ENCODE measurements at places on chromosomes 6 and 20.
A peak's percentile ranks its signal among the peaks of the same experiment; 100 is the strongest.

DNA sequence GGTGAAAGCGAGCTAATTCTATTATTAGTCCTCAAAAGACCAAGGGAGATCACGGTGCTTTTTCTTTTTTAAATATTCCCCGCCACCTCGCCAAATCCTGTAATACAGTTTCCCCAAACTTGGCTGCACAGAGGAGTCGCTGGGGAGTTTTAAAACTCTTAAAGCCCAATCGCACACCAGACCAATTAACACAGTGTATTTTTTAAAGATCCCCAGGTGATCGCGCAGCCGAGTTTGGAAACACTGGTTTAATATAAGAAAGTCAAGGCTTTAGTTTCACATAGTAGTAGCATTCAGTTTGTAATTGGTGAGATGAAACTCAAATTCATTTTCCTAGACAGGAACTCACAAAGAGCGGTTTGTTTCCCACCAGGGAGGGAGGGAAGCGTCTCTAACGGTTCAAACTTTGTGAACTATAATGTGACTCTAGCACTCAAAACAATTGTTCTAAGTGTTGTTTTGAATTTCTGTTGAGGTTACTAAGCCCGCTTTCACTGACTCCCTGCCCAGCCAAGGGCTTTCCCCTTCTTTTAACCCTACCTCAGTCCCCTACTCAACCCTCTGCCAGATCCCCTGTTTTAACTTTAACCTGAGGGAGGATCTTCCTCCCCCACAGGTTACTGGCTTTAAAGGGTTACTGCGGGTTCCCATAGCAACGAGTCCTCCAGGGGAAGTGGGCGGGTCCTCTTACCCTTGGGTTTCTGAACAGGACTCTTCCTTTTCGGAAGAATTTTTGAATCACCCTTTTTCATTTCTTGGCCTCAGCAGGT, 25.7 kb upstream of the BTBD3 start:
- DNase-seq = peak; percentile 44

- DNase-seq = no peak
Measured at GRCh38 chr20:1569415-1569881, 11.9 kb upstream of the SIRPD start.

GRCh38 chr6:100810015-100810414, 71.1 kb downstream of the ASCC3 start:
- no peak for DNase-seq

- DNase-seq = no peak
Measured at GRCh38 chr6:14396826-14397517, 279.4 kb downstream of the CD83 start.

GRCh38 chr6:42735976-42736375, 9.9 kb downstream of the TBCC start:
- no peak for DNase-seq

DNA sequence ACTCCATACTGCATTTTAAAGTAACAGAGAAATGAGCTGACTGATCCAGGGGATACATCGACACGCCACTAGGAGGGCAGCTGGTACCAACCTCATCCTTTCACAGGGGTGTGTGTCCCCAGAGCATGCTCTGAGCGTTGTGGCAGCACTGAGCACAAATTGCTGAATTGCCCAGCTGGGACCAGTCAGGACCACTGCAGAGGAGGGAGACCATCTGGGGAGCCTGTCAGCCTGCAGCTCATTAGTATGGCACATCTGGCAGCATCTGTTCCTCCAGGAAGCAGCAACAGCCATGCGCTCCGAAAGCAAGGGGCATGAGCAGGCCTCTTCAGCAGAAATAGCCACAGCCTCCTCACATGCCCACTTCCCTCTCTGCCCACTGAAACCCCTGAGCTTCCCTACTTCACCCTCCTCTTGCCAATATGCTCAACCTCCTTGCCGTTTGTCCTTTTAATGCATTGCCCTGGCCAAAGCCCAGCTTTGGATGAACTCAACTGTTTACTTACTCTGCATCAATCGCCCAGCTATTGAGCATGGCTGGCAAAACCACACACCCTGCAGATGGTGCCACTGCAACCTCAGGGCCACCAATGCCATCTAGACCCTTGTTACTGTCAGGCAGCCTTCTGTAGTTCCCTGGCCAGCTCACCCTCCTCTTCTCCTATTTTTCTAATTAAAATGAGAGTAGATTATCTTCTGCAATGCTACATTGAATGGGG, 77.6 kb upstream of the NEDD9 start:
- no peak for DNase-seq

GRCh38 chr6:107718341-107718740, 105.8 kb downstream of the SCML4 start:
- DNase-seq = no peak

GRCh38 chr6:144379356-144379755, 94.2 kb downstream of the UTRN start:
- DNase-seq = no peak

- no peak for DNase-seq
Measured at GRCh38 chr6:24901698-24902328, 33.9 kb downstream of the RIPOR2 start.

DNA sequence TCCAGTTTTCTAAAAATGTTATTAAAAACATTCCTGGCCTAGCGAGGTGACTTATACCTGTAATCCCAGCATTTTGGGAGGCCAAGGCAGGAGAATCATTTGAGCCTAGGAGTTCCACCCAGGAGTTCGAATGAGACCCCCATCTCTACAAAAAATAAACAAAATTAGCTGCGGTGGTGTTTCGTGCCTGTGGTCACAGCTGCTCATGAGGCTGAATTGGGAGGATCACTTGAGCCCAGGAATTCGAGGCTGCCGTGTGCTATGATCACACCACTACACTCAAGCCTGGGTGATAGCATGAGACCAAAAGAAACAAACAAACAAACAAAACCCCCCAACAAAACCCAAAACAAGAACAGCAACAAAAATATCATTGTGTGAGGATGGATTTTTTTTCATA, 19.8 kb upstream of the POLR1H start:
- DNase-seq = no peak

DNA sequence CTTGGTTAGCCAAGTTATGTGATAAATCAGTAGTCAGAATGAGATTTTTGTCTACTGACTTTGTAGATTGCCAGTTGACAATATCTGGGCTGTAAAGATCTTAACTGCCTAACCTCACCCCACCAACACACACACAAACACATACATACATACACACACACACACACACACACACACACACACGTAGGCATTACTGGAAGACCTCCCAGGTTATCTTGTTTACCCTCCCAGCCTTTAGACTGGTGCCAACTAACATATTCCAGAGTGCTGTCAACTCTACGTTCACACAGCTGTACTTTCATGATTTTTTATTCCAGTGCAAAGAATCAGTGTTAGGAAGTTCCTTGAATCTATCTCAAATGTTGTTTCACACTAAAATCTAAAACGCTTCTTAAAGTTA, 38.9 kb downstream of the BMP5 start:
- no peak for DNase-seq

DNA sequence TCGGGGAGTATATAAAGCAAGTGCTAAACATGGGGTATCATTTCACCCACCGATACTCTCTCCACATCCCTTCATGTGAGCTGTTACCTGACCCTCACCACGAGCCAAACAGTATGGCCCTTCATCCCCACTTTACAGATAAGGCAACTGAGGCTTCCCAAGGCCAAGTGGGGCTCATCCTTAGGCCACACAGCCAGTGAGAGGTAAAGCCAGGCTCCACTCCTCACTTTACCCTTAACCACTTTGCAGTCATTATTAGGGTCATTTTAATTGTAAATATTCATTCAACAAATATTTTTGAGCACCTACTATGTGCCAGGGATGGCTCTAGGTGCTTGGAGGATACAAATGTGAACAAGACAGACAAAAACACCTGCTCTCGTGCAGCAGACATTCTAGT, 7.0 kb downstream of the SIRPA start:
- DNase-seq = no peak

DNA sequence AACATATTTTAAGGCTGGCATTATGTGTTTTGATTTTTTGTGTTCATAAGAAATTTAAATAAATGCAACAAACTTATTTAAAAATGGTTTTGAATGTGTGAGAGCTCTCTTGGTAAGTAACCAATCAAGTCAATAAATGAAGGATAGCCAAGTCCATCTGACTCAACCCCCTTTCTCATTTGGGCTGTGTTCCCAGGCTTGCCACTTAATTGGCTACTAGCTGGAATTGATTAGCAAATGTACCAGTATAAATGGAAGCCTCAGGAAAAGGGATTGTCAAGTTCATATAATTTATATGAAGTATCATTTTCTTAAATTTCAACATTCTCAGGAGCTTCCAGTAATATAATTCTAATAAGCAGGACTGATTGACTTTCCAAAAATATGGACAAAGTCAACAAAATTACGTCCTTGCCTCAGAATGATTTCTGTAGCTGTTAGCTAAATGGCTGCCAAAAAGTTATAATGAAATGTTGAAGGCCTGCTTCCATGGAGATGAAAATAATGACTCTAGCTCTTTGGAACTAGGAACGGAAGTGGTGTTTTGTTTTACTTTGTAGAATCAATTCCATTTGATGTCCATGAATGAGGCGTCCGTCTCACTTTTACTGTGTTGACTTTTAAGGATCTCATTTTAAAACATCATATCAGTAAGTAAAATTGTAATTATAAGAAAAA, 614.9 kb downstream of the CDH26 start:
- DNase-seq = no peak

GRCh38 chr20:29876911-29877285, 1380.6 kb upstream of the DEFB115 start:
- DNase-seq = no peak

DNA sequence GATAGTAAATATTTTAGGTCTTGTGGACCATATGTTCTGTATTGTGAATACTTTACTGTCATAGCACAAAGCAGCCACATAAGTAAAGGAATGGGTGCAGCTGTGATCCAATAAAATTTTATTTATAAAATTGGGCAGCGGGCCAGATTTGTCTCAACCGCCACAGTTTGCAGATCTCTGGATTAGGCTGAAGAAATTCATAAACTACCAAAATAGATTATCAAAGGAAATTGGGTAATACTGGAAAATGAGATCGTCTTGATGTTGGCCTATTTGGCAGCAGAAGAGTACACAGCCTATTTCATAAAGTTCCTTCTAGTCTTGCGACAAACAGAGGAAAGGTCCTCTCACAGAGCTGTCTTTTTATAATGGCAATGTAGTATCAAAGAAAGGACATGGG, 69.8 kb downstream of the DZANK1 start:
- no peak for DNase-seq

DNA sequence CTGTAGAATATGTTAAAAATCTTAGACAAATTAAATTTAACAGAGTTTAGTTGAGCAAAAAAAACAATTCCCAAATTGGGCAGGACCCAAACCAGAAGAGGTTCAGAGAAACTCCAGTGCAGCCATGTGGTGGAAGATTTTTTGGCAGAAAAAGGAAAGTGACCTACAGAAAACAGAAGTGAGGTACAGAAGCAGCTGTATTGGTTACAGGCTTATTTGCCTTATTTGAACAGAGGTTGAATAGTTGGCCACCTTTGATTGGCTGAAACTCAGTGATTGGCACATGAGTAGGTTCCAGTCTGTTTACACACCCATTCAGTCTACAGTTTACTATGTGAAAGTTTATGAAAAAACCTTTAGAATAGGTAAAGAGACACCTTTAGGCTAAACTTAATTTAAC, 110.9 kb upstream of the LAMP5 start:
- DNase-seq = no peak

- DNase-seq = peak; percentile 72
Measured at GRCh38 chr6:89974834-89975233, 80.6 kb downstream of the GJA10 start.

GRCh38 chr6:81984599-81984998, 232.1 kb upstream of the TENT5A start:
- no peak for DNase-seq

- DNase-seq = no peak
Measured at GRCh38 chr6:43791745-43792422, 21.9 kb downstream of the VEGFA start.

- no peak for DNase-seq
Measured at GRCh38 chr6:156720691-156721685, 56.2 kb upstream of the ARID1B start.

DNA sequence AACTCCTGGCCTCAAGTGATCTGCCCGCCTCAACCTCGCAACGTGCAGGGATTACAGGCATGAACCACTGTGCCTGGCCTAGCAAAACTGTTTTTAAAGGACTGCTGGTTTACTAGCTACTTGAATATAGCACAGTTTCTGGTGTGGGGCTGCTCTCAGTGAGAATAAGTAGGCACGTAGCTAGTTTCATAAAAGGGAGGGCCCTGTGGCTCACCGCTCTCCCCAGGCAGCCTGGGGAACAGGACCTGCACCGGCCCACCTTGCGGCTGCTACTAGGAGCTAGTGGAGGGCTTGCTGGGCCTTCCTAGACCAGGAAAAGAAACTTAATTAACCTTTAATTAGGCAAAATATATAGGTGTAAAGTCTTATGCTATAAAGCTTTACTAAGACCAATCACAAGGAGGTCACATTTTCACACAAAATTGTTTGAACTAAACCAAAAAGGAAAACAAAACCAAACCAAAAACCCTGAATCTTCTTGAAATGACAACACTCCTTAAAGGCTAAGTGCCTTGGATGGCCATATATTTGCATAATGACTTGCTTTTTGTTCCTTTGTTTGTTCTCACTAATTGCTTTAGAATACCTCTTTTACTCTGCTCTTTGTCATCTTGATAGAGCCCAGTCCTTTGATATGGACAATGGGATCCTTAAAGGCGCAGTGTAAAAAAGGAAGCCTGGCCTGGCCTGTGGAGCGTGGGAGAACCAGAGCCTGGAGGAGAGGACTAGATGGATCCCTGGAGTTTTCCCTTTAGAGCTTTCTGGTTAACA, 69.5 kb upstream of the SAMD5 start:
- no peak for DNase-seq

DNA sequence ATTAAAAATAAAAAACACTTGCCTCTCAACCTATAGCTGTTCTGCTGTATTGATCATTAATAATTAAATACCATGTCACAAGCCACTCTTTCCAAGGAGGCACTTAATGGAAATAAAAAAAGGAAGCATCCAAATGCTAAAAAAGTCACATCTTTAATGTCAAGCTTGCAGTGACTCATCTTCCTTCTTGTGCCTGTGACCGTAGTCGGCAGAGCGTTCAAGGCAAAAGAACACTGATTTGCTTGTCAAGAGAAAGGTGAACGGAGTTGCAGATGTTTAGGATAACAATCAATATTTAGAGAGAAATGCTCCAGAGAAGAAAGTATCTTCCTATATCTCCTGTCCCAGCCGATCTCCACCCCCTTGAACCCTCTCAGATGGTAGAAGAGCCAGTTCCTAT, 341.0 kb upstream of the OPRM1 start:
- no peak for DNase-seq

DNA sequence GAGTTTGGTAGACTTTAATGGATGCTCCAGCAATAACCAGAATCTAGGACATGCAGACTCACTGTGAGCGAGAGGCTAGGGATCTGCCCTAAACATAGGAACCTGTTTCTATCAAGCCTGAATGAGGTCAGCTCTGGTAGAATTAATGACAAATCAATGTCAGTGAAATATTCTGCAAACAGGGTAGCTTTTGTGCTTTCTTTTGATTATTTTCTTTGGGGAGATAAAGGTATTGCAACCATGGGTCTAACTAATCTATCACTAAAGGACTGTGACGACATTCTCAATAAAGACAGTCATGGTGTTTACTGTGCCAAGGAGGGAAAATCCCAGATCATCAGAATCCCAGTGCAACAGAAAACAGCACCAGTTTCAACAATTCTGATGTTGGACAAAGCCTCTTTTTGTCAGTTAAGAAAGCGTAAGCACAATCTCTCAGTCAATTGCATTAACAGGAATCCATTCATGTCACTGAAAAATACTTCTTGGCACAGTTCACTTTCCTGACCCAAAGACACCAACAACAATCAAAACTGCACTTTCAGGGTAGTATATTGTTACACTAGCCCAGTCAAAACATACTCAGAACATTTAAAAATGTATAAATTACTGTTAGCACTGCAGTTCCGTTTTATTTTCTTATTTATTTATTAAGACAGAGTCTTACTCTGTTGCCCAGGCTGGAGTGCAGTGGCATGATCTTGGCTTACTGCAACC, 36.8 kb upstream of the SMIM29 start:
- DNase-seq = no peak
